DND-41 (cell line): ENCODE measurements at places on chromosomes 12 and 14.

DNA sequence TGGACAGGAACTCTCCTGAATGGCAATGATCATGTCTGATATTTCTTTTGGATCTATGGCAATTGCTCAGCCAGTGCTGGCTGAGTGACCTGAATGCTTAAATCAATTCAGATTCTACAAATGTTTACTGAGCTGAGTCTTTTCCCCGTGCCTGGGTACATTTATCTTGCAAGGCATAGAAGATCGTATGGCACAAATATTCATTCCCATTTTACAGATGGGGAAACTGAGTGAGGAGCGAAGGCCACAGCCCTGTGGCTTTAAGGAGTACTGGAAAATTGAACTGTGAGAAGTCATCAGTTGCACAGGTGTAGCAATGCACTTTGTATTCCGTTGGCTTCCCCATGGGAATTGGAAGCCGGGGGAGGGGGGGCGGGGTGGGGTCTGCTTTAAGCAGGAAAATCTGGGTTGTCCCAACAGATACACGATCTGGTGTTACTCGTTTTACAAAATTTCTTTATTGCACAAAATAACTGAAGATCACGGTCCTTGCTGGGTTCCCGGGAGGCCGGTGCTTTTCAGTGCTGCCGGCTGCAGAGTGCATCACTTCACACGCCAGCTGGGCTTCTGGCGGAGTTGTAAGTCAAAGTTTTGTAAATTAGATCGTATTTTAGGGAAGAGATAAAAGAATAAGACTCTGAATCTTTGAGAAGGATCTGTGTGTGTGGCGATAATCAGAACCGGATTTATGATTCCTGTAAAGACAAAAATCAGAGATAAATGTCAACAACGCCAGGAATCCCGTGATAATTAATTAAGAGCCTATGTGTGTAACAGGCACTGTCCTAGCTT lies 75.0 kb upstream of the MAP1LC3B2 start:
- no peak for DNase-seq

GRCh38 chr12:56833780-56834179 lies 70.7 kb downstream of the HSD17B6 start:
- DNase-seq: no peak

- DNase-seq: no peak
Measured at GRCh38 chr12:49359671-49360070, 7.6 kb upstream of the SPATS2 start.

GRCh38 chr12:47837190-47838171 lies 17.8 kb upstream of the HDAC7 start:
- DNase-seq: peak; percentile 56

GRCh38 chr12:101850199-101850598 lies 19.4 kb upstream of the GNPTAB start:
- DNase-seq: no peak

GRCh38 chr14:55578511-55578910 lies 1.5 kb upstream of the KTN1 start:
- DNase-seq: no peak

GRCh38 chr14:24133735-24134134 lies 2.3 kb upstream of the PSME1 start:
- DNase-seq: no peak

DNA sequence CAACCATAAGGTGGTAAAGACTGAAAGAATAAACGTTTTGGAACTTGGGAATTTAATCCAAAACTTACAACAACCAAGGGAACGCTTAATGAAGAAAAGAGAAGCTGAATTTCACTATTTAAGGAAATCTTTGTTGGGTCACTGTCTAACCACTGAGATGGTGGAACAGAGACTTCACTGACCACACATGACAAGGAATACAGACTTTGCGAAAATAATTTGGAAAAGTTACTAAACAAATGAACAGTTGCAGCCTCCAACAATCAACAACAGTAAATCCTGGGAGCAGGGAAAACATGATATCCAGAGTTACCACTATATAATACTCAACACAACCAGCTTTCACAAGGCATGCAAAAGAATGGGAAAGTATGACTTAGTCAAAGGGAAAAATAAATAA lies 79.1 kb downstream of the CMKLR1 start:
- DNase-seq: no peak

- no peak for DNase-seq
Measured at GRCh38 chr12:15520083-15520482, 197.8 kb downstream of the PTPRO start.

- DNase-seq: no peak
Measured at GRCh38 chr12:82090165-82090564, 268.0 kb downstream of the CCDC59 start.

GRCh38 chr12:44873898-44874297 lies 2.2 kb downstream of the NELL2 start:
- DNase-seq: no peak

- no peak for DNase-seq
Measured at GRCh38 chr14:56297449-56297848, 179.2 kb downstream of the PELI2 start.

GRCh38 chr14:58755031-58755925 lies 117.5 kb downstream of the DACT1 start:
- DNase-seq: no peak

DNA sequence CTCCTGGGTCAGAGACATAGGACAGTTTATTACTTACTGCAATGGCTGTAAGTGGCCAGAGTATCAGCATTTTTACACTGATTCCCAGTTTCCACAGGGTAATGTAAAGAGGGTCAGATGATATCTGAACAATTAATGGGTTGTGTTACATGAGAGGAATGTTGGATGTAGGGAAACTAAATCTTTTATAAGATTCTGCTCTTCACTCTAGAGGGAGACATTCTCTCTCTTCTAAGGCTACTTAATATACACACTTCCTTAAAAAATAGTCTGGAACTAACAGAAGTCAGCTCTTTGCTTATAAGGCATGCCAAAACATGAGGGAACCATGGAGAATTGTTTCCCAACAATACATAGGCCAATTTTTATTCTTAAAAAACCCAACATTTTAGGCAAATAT lies 389.8 kb downstream of the ETNK1 start:
- DNase-seq: no peak

- DNase-seq: no peak
Measured at GRCh38 chr12:1305791-1306500, 288.4 kb downstream of the FBXL14 start.

DNA sequence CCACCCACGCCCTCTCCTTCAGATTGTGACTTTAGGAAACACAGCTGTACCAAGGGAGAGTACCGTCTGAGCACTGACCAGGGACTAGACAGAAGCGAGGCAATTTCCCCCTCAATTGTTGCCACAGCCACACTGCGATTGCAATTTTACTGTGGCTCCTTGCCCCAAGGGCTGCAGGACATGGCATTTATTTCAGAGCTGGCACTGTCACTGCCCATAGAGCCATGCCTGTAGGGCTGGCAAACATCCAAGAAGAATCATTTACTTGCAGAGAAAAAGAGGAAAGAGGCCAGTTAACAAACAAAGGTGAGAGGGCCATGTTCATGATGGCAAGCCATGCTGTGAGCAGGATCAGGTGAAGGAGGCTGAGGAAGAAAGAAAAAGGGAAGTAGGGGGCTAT lies 129.6 kb downstream of the EMP1 start:
- DNase-seq: no peak

DNA sequence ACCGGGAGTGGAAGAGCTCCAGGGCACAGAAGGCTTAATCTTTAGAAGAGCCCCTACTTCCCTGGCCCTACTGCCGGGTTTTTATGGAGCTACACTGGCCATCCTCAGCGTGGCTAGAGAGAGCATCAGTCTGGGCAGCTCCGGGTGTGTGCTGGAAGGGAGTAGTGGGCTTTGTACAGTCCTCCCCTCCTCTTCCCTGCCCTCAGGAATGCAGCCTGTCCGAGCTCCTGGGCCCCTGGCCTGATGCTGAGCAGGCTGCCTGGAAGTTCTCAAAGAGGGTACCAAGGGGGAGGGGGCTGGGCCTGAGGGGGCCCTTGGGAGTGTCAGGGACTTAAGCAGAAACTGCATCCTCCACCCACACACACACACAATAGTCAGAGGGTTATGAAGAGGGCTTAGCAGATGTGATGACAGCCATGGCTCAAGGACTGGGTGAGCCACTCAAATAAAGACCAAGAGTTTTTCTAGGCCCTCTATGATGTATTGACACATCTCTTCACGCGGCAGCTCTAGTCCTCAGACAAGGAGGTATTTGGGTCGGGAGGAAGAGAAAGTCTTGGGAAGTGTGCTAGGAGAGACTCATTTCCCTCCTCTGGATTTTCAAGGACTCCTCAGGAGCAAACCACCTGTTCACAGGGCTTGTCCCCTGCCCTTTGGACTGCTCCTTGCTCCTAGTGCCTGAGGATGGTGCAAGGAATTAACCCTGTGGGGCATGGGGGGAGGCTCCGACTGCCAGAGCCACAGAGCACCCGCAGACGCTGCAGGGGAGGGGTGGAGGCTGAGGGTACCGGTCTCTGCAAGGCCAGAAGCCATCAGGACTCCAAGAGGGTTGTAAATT lies 16.5 kb upstream of the FIGNL2 start:
- DNase-seq: no peak

DNA sequence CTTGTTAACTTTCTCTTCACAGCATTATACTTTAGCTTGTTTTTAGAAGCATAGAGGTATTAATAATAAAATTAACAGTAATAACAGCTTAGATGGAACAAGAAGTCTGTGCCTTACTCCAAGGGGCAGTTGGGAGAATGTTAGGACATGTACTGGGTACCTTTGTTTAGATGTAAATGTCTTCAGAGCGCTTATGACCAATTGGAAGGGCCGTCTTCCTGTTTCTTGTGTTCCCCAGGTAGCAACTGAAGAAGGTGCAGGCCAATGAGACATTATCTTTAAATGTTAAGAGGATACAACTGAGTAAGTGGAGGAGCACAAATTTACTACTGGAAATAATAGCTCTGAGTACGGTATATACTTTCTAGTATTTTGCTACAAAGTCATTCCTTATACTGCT lies 180.9 kb upstream of the SYT1 start:
- DNase-seq: no peak

GRCh38 chr12:3529281-3529680 lies 38.3 kb downstream of the PRMT8 start:
- DNase-seq: no peak

DNA sequence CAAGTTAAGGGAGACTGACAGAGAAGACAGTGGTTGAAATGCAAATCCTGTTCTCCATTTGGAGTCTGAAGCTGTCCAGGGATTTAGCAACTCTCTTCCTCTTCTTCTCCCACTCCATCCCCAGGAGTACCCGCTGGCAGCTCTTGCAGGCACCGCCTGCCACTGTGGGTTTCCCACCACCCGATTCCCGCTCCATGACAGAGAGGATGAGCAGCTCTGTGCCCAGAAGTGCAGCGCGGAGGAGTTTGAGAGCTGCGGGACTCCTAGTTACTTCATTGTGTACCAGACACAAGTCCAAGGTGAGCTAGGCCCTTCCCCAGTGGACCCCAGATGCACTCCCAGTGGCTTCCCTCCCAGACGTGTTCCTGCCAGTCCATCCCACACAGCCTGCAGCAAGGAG lies 97.8 kb downstream of the WSCD2 start:
- no peak for DNase-seq

DNA sequence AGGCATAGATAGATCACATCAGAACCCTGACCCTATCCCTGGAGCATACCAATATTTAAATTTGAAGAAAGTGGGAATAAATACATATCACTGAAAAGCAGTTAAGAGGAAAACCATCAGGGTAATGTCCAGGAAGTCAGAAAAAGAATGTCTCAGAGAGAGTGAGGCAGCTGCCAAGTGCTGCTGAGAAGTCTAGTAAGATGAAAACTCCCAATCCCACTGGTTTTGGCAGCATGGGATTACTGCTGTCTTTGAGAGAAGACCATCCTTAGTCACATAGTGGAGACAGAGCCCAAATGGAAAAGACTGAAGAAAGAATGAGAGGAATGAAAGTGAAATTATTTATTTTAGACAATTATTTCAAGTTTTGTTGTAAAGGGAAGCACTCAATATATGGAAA lies 11.5 kb upstream of the TSPAN8 start:
- DNase-seq: no peak

DNA sequence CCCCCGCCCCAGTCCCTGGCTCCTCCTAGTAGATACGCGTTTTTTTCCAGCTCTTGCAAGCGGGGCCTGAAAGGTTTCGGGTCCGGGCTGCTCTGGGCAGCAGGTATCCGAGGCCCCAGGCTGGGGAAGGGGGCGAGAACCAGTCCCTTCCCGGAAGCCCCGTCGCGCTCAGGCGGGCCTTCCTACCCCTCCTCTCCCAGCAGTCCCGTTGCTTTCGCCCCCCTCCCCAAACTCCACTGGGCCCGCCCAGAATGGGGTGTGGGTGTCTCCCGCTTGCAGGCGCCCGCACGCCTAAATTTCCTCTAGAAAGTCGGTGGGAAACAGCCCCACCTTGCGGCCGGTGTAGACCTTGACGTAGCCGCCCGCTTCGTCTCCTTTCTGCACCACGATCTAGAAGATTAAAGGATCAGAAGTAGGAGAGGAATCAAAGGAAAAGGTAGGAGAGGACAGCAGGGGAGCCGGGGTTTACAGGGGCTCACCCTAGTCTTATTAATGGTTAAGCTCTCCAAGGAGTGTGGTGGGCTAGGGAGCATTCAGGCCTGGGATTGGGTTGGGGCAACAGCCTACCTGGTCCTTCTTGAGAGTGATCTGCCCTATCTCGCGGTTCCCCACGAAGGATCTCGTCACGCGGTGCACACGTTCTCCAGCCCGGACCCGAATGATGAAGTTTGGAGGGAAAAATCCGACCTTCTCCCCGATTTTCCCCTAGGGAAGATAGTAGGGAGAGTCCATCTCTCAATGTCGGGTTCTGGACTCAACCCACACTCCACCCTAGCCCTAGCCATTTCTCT lies 7.3 kb downstream of the STAC3 start:
- DNase-seq: peak; percentile 90

DNA sequence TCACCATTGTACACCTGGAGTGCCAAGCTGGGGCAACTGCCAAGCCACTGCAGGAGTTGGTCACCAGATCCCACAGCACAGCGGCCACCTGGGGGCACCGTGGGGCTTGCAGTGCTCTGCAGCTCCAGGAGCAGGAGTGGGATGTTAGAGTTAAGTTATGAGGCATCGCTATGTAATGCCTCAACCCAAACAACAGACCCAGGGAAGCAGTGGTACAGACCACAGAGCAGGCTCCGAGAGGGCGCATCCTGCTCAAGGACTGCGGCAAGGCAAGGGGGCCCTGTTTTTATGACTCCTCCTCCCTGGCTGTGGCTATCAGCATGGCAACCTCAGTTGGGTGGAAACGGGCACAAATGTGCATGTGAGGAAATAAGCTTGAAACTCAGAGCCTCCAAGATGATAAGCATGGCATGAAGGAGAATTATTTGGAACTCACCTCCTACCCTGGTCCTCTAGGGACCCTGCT lies 63.1 kb downstream of the ARL6IP4 start:
- DNase-seq: peak; percentile 74

DNA sequence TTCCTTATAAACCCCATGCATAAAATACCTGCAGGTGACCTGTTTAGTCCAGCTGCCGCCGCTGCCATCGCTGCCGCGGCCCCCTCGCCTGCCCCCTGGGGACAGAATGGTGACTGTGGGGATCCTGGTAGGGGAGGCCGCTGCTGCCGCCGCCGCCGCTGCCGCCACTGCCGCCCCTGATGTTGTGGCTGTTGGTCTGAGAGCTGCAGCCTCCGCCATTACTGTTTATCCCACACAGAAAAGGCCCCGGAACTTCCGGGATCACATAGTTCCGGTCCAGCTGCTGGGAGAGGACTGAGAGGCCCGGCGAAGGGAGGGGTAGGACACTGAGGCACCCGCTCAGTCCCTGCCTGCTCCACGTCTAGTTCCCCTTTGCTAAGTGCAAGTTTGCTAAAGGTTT lies 244.9 kb downstream of the C12orf50 start:
- DNase-seq: no peak
